Lower lobe of right lung (tissue), 2 donors: ENCODE measurements at places on chromosomes 5 and 9.

DNA sequence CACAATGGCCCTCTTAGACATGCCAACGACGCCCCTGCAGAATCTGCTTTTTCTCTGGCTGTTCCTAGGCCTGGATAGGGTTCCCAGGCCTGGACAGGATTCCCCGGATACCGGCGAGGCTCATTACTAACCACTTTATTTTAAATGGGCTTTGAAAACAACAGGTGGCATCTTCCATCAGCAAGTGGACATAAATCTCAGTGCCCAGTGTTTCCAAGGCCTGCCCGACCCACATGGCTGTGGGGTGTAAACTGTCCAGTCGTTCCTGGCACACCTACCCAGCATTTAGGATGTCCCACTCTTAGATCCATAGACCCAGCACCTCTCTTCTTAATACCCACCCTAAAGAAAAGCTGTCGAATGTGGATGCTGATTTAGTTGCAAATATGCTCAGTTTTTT lies 896 bp downstream of the CMBL start:
- DNase-seq, result no peak

DNA sequence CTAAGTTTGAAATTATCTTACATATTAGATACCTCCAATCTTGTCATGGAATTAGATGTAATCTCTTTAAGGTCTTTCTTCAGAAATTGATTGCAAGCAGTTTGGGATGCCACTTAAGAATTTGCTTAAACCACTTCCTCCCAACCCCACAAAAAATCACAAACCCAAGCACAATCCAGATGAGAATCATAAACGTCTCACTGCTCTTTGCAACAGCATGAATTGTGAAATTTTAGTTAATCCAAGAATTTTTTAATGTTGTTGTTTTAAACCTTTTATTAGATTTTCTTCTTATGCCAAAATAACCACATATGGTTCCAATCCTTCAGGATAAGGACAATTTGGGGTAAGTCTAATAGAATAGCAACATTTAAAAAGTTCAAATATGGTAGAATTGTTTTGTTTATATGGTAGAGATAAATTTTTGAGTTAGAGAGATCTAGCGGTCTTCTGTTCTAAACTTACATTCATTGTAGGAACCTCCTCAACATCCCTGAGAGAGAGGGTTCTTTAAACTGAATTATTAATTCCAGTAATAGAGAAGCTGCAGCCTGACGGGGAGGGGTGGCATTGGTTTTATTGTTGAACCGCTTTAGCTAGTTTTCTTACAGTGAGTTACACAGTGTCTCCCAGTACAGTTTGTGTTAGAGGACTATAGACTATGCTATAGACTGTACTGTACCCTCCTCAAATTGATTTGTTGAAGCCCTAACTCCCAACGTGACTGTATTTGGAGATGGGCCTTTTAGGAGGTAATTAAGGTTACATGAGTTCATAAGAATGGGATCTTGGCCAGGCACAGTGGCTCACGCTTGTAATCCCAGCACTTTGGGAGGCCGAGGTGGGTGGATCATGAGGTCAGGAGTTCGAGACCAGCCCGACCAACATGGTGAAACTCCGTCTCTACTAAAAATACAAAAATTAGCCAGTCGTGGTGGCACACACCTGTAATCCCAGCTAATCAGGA lies 24.8 kb upstream of the IL6ST start:
- DNase-seq, result no peak

GRCh38 chr9:87180841-87181240 lies 233.5 kb upstream of the GAS1 start:
- no peak for DNase-seq

DNA sequence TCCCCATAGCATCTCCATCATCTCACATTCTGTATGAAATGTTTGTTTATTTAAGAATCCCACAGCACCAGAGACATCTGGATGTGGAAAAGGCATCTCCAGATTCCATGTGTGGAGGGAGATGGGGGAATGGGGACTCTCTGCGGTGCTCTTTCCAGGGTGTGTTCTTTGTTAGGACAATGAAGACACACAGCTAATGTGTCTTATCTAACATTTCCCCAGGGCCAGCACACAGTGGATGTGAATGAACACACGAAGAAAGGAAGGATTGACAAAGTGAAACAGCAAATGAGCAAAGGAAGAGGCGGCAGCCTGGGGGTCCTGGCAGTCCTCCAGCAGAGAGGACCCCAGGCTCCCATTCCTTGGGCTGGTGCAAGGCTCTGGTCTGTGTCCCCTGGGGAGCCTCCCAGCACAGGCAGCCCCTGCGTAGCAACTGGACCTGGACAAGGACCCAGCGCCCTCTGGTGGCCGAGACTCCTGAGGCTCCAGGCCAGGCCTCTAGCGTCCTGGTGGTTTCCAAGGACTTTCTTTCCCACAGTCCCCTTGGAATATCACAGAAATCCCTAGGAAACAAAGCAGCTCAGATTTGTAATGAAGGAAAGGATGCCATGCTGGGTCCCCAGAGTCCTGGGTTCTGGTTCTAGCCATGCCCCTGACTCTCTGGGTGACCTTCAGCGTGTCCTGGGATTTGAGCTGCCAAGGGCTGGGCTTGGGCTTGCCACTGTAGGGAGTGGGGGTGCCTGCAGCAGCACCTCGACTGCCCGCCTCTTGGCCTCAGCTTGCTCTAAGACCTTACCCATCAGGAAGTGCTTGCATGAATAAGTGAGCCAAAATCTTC lies 3.5 kb upstream of the PDLIM7 start:
- DNase-seq, result peak; percentile 94

- DNase-seq, result no peak
These were observed 137.8 kb upstream of the CD180 start for GRCh38 chr5:67334373-67334772.

GRCh38 chr9:127360250-127360649 lies 36.7 kb upstream of the SLC2A8 start:
- no peak for DNase-seq
